NCI-H1105 (cell line): ENCODE measurements at places on chromosomes 2 and 18.

GRCh38 chr18:64539847-64540246 is 391.0 kb upstream of the LINC00305 start:
- no peak for DNase-seq

GRCh38 chr2:240224676-240225075 is 84.2 kb upstream of the OTOS start:
- no peak for DNase-seq

- DNase-seq: no peak
Measured at GRCh38 chr2:241295326-241296095, 20.0 kb downstream of the HDLBP start.

DNA sequence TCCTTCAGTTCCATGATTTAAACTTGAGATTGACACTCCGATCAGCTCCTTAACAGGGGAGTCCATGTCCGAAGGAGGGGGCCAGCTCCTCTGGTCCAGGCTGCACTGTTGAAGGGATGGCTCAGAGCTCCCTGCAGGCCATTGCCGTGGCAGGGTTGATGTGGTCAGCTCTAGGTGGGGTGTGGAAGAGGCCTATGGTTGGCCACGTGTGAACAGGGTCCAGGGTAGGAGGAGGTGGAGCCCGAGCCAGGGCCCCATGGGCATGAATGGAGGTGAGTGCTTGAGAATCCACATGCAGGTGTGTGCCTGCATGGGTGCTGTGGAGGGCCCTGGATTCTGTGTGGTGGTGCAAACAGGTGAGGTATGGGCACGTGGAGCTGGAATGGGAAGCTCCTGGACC is 1.1 kb downstream of the SPEG start:
- DNase-seq: no peak

- no peak for DNase-seq
Measured at GRCh38 chr2:121177896-121178295, 107.1 kb downstream of the TFCP2L1 start.

DNA sequence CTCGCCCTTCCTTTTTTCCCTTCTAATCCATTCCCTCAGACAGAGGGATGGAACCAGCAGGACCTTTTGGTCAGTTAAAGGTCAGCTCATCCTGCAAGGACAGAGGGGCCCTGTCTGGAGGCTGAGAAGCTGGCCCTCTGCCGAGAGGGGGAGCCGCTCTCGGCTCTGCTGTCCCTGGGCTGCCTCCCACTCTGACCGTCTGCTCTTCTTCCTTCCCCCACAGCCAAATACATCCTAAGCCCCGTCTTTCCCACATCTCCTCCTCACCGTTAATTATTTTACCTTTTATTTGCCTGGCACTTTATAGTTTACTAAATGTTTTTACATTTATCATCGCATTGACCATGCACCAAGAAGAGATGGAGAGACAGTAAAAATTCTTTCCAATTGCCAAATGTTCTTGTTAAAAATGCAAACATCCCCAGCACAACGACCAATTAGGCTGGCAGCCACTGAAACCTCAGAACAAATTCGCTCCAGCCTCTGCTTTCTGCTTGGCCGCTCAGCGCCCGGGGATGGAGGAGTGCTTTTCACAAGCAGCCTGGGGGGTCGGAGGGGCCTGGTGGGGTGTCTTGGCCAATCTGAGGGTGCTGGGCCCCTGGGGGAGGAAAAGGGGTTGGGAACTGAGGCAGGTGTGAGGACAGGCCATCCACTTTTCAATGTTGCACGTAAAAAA is 123.7 kb downstream of the TNS1 start:
- no peak for DNase-seq

DNA sequence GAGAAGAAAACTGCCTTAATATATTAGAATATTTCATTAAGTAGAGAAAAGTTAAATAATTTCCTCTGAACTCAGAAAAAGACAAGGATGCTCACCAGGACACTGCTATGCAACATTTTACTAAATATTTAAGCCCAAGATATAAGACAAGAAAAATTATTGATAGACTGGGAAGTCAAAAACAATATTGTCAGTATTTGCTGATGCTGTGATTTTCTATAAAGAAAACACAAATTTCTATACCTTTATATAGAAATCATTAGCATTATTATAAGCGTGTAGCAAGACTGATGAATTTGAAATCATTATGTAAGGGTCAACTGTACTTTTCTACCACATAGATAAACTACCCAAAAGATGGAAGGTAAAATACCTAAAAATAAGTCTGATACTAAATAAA is 451.0 kb downstream of the RNF144A start:
- DNase-seq: no peak

- DNase-seq: no peak
Measured at GRCh38 chr2:219084791-219085190, 24.1 kb upstream of the IHH start.

GRCh38 chr2:59899692-59900091 is 653.8 kb downstream of the BCL11A start:
- DNase-seq: no peak

GRCh38 chr2:20044778-20045177 is 6.7 kb downstream of the LAPTM4A start:
- no peak for DNase-seq

DNA sequence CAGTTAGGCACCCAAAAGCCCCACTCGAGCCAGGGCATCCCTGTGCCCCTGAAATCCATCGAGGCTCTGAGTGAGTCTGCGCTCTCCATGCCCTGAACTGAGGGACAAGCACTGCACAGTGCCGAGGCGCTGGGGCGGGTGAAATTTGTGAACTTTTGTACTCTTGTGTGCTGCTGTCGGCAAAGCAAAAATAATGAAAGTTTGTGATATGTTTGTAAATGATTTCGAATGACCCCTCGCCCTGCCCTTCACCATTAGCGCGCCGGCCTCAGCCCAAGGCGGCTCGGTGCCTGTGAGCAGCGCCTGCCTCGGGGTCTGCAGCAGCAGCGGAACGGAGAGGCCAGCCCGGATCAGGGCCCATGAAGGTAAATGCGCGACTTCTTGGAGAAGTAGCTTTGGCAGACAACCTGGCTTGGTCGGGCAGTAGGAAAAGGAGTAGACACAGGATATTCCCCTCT is 1.8 kb upstream of the HOXD4 start:
- no peak for DNase-seq

DNA sequence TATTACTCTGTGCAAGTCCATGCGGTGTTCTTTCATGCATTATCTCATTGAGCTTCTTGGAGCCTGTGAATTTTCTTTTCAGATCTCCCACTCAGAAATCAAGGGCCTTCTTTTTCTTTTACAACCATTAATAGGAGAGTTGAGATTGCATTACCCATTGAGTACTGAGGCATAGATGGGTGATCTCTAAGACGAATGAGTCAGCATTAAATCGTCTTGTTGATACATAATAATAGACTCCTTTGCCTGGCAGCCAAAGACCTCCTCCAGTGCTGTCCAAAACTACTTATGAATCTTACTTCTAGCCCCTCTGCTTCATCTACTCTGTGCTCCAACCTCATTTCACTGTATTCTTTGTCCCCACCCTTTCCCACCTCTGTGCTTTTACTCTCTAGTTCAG is 180.5 kb downstream of the AGPS start:
- no peak for DNase-seq

DNA sequence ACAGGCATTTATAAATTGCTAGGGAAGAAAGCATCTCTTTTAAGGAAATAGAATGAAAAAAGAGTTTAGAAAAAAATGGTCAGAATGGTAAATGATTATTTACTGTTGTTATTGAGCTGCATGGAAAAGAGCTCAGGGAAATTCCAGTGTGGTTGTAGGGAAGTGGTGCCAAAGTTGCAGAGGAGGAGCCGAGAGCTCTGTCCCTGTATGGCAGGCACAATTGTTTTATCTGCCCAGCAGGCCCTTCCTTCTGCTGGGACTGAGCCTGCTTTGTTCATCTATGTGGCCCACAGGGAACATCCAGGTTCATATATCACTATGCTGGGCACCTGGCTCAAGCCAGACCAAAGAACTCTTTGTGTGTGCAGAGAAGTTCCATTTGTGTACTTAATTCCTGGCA is 80.8 kb upstream of the AGAP1 start:
- no peak for DNase-seq

DNA sequence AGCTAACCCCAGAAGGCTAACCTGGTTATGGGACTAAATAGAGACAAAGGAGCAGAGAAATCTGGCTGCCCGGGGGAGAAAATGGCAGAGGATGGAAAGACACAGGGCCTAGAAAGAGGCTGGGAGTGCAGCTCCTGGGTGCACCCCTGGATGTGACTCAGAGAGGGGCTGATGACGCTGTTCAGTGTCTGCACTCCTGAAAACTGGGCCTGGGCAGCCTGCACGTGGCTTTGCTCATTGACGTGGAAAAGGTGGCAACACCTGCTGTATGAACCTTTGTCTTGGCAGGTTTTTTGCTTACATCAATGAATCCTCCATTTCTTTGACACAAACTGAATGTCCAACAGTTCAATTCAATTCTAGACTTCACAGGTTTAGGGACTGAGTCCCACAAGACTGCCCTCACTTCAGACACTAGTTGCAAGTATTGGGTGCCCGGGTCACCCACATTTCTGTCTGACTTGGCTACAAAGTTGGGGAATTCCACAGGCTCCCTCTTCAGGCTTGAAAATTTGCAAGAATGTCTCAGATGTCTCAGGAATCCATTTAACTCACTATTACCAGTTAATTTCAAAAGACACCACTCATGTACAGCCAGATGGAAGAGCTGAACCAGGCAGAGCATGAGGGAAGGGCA is 47.3 kb upstream of the PUM2 start:
- no peak for DNase-seq

DNA sequence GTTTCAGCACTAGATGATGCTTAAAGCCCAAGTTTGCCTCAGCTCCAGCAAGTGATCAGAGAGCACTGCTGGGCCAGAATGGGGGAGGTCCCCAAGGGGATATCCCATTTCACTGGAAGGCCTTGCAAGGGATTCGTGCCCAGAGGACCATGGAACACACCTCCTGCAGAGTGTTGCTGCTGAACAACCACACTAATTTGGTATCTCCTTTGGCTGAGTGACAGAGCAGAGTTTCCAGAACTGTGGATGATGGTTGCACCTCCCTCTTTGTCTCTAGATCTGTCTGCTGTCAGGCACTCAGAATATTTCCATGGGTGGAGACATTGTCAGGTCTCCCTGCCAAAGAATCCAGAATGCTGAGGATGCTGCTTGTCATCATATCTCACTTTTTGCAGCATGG is 484.8 kb upstream of the NETO1 start:
- no peak for DNase-seq

DNA sequence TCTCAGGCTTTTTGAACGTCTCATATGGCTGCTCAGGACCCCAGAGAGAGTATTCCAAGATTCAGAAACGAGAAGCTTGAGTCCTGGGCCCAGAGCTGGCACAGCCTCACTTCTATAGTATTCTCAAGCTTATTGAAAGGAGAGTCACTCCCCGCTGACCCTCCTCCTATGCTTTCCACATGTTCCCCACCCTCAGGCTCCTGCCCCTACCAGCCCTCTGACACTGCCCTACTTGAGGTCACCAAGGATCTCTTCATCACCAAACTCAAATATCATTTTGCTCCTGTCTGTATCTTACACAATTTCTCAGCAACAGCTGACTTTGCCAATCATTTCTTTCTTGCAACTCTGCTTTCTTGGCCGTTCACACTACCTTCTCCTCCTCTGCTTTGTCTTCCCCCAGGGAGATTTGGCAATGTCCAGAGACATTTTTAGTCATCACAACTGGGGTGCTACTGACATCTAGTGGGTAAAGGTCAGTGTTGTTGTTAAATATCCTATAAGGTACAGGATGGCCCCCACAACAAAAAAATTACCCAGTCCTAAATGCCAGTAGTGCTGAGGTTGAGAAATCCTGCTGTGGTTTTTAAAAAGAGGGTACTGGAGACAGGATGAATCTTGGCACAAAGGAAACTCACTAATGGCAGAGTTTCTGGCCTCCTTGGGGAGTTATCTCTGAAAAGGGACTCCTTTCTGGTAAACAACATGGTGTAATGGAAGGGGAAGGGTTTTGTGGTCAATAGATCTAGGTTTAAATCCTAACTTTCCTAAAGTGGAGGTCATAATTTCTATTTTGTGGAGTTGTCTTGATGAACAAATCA is 26.9 kb upstream of the INSIG2 start:
- DNase-seq: no peak

- no peak for DNase-seq
Measured at GRCh38 chr2:70932631-70933230, 3.0 kb upstream of the ATP6V1B1 start.

GRCh38 chr2:239790313-239790712 is 234.8 kb downstream of the NDUFA10 start:
- no peak for DNase-seq

- no peak for DNase-seq
Measured at GRCh38 chr18:24322584-24323136, 75.0 kb downstream of the OSBPL1A start.

DNA sequence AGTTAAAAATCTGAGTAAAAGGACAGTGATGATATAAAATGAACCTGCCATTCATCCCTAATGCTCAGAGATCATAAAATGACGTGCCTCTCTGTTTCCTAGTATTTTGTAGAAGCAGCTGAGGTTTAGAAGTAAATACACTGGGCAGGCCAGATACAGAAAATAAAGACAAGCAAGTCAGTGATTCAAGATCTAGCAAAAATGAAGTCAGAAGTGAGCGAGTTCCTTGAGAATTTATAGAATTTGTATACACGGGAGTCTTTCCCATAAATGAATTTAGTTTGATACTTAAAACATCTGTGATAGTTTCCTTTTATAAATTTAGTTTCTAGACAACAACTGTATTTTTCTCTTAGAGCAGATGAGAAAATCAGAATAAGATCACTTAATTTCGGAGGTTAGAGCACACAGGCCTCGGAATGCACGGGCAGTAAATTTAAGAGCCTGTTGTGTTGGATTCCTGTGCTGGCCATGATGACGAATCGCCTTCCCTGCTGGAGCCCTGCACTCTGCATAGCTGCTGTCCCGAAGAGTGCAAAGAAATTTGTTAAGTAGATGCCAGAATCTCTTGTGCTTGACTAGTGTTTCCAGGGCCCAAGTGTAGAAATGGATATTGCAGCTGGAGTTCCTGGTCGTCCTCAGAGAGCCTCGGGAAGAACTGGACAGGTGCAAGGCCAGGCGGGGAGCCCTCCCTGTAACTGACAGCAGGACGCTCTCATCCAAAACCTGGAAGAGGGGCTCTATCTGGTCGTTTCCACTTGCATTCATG is 83.7 kb upstream of the RBM44 start:
- no peak for DNase-seq

DNA sequence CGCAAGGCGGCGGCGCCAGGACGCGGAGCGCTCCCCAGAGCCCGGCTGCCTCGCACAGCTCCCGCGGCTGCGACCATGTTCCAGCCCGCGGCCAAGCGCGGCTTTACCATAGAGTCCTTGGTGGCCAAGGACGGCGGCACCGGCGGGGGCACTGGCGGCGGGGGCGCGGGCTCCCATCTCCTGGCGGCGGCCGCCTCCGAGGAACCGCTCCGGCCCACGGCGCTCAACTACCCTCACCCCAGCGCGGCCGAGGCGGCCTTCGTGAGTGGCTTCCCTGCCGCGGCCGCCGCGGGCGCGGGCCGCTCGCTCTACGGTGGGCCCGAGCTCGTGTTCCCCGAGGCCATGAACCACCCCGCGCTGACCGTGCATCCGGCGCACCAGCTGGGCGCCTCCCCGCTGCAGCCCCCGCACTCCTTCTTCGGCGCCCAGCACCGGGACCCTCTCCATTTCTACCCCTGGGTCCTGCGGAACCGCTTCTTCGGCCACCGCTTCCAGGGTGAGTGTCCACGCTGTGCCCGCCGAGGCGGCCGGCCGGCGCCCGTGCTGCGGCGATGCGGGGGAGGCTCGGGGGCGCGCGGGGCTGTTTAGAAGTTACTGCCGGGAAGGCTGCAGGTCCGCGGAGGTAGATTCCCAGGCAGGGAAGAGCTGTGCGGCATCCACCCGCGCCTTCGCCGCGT is 696 bp downstream of the EMX1 start:
- no peak for DNase-seq

GRCh38 chr2:197950006-197950405 is 145.6 kb downstream of the PLCL1 start:
- DNase-seq: no peak
